ENCODE measurements at places on chromosomes 5 and 9.
A peak's percentile ranks its signal among the peaks of the same experiment; 100 is the strongest.

DNA sequence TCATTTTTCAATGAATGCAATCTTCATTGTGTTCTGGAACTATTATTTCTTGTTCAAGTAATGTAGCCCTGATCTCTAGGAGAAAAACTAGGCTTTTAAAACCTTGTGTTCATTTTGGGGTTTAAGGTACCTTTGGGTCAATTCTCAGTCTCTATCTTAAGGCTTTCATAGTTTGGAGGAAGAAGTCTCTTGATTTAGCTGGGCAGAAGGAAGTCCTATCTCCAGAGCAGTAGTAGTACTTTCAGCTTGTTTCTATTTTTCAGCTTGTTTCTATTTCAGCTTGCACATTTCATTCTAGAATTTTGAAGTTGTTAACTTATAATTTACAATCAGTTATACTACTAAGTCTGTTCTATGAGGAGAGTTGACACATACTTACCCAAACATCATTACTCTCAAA, 15.2 kb downstream of the CSNK1G3 start:
- DNase-seq, result no peak

GRCh38 chr5:77379558-77380061, 112.5 kb downstream of the WDR41 start:
- DNase-seq, result no peak

GRCh38 chr5:75656311-75657003, 45.2 kb downstream of the ANKDD1B start:
- peak; percentile 37 for DNase-seq

- no peak for DNase-seq
These were observed 15.0 kb upstream of the NEURL1B start for GRCh38 chr5:172626031-172626581.

GRCh38 chr9:3215658-3216057, 310.1 kb downstream of the RFX3 start:
- no peak for DNase-seq

- no peak for DNase-seq
These were observed 225.6 kb downstream of the PCSK5 start for GRCh38 chr9:76115982-76116646.

GRCh38 chr5:89570557-89570956, 687.6 kb upstream of the MEF2C start:
- DNase-seq, result no peak

DNA sequence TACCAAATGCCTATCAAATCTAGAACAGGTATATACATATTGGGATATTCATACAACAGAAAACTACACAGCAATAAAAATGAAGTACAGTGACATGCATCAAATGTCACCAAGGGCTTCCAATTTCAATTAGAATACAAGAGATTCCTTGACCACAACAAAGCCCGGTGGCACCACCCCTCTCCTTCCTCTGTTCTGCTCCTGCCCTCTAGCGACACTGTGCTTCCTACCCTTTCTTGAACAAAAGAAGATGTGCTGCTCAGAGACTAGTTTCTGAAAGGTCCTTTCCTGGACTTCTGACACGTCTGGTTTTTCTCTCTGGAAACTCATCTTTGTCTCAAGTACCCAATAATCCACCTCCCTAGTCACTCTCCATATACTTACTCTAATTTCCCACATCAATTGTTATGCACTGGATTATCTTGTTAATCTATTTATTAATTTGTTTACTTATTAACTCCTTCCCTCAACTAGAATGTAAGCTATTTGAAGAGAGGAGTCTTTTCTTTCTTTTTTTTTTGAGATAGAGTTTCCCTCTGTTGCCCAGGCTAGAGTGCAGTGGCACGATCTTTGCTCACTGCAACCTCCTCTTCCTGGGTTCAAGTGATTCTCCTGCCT, 70.4 kb upstream of the CTSV start:
- peak; percentile 29 for DNase-seq

- DNase-seq, result no peak
These were observed 212.4 kb upstream of the DMAC1 start for GRCh38 chr9:8011974-8012373.

DNA sequence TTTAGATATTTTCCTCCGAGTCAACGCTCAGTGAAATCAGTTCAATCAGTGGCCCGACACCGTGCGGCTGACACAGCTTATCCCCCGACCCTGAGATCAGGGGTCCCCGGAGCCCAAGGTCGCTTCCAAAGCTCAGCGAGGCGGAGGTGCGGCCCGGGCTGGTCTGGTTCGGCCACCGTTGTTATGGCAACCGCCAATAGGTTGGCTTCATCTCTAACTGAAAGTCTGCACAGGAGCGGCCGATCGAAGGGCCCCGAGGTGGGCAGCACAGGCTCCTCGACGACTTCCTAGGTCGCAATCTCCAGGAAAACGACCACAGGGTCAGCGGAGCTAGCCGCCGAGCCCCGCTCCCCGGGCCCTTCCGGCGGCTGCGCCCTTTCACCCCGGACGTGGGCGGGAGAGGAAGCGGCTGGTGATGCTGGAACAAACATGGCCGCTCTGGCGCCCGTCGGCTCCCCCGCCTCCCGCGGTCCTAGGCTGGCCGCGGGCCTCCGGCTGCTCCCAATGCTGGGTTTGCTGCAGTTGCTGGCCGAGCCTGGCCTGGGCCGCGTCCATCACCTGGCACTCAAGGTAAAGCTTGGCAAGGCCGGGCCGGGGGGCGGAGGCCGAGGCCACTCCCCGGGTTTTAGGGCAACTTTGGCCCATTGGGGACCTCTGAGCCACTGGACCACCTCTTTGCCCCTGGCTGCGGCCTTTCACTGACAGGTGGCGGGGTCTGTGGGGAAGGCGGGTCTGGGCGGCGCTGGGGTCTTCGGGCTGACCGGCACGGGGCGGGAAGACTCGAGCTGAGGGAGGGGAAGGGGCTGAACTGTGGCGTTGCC, at the start of gene GPR107:
GPR107 (plus strand) TSS at position 403 of the 821 bp plus-strand sequence; CDS start at position 430, 27 bp downstream.
- peak; percentile 79 for DNase-seq

GRCh38 chr5:159182691-159183090, 26.7 kb downstream of the RNF145 start:
- DNase-seq, result no peak

DNA sequence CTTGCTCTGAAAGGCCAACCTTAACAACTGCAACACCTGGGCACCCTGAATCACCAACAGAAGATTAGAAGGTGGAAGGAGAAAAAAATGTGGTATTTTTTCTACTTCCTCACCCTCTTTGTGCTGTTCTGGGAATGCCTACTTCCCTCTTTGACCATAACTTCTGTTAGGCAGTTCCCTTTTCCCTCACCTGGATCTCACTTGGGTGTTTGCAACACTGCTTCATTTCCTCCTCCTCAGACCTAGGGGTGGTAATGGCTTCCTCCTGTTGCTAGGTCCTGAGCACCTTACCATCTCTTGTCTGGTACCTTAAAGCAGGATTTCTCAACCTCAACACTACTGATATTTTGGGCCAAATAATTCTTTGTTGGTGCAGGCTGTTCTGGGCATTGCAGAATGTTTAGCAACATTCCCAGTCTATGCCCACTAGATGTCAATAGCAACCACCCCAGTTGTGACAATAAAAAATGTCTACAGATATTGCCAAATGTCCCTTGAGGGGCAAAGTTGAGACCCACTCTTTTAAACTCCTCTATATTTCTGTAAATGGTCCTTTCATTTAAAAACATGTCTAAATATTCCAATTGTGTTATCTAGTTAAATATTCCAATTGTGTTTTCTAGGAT, 300.0 kb upstream of the VLDLR start:
- DNase-seq, result no peak

DNA sequence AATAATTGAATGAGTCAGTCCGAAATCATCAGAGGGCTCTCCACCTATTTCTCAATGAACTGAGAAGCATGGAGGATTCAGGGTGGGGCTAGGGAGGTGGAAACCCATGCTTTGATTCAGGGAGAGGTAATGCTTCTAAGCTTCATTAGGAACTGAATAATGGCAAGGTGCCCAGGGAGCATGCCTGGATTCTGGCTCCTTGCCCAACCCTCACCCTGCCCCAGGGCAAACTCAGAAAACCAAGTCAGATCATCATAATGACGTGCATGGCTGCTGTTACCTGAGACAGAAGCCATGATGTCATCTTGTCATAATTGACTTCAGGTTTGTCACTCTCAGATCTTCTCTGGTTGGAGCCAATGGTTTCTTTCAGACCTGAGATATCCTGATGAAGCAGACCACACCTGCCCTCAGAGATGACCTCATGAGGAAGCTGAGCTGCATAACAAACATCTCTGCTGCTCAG, 199.6 kb downstream of the SYK start:
- peak; percentile 73 for DNase-seq

DNA sequence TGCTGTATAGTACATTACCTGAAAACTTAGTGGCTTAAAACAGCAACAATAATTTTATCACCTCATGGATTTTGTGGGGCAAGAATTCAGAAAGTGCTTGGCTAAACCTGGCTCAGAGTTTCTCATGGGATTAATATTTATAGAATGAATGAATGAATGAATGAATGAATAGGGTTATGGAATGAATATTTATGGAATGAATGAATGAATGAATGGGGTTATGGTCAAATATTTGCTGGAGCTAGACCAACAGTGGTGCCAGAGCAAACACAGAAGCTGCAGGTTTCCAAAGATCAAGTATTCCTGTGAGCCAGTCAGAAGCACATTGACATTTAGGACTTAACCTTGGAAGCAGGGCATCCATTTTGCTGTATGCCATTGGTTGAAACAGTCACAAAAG, 35.7 kb downstream of the PLPPR1 start:
- DNase-seq, result no peak
